ENCODE measurements at places on chromosomes 11 and 22.

GRCh38 chr11:44842220-44842619 is 108.5 kb downstream of the TP53I11 start:
- peak; percentile 86 for DNase-seq

DNA sequence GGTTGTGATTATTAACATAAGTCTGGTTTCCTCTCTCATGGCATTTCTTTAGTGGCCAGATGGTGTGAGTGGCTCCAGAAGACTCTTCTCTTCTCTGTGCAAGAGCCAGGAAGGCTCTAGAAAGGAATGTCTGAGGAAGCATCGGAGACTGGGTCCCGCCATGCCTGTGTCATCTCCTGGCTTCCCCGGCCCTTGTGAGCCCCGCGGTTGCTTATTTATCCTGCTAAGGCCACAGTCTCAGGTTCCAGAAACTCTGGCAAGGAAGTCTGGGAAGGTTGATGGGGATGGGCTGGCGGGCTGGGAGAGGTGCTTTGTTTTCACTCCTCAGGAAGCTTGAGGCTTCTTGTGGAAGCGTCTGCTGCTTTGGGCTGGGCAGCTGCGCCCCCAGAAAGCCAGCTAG is 18.9 kb downstream of the BCR start:
- peak; percentile 26 for DNase-seq

- DNase-seq = no peak
Observed at GRCh38 chr11:117836077-117836960, 11.8 kb upstream of the FXYD2 start.

DNA sequence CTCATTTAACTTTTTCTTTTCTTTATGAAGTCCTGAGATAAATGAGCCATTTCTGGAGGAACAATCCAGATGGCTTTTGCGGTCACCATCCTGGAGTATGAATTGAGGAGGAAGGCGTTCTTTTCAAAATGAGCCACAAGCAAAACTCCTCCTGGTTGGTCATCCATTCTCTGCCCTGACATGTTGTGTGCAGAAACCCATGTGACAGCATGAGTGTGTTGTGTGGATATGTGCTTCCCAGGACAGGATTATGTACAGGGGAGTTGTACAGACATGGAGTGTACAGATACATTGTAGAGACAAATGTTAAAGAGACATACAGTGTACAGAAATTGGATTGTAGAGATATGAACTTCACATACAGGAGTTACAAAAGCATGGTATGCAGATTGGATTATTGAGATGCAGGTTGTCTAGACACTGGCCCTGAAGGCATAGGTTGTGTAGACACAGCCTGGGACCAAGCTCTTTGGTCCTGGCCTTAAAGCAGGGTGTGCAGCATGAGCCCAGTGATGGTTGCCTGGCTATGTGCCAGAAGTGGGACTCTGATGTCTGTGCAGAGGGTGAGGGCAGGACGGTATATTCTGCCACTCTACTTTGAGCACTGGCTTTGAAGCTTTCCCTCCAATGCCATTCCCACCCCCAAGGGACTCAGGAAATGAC is 178.5 kb upstream of the ZBED5 start:
- no peak for DNase-seq

DNA sequence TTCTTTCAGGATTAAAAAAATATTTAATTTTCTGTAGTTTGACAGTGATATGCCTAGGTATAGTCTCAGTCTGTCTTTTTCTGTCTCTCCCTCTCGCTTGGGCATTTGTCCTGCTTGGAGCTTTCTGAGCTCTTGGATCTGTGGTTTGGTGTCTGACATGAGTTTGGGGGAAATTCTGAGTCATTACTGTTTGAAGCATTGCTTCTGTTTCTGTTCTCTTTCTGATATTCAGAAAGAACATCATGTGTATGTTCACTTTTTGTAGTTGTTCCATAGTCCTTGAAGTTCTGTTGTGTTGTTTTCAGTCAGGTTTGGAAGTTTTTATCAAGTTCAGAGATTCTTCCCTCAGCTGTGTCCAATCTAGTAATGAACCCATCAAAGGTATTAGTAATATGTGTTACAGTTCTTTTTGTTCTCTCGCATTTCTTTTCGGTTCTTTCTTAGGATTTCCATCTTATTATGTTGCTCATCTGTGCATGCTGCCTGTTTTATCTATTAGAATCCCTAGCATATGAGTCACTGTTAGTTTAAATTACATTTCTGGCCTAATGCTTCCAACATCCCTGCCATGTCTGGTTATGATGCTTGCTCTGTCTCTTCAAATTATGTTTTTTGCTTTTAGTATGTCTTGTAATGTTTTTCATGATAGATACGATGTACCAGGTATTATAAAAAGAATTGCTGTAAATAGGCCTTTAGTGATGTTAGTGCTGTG is 48.4 kb downstream of the DDX10 start:
- peak; percentile 32 for DNase-seq

GRCh38 chr22:25545146-25545545 is 19.3 kb upstream of the GRK3 start:
- no peak for DNase-seq

Measured in astrocyte of the hippocampus (primary cell).